ENCODE measurements at places on chromosomes 5 and 9.

- no peak for DNase-seq
Measured at GRCh38 chr9:34459941-34460340, 1.3 kb downstream of the DNAI1 start.

GRCh38 chr5:6419340-6419852 lies 29.3 kb upstream of the UBE2QL1 start:
- no peak for DNase-seq

DNA sequence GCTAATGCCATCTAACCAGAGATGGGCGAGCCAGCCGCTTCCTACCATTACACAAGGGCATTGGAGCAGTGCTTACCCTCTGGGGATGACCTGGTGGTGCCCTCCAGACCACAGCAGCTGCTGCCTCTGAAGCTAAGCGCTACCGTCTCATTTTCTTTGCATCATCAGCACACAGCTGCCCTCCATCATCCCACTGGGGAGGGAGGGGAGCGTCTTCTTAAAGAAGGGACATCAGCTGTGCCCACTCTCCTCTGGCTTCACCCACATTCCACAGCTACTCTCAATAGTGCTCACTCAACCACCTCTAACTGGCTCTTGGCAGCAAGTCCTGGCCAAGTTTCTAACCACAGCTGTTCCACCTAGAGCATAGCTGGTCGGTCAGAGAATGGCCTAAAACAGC lies 503.4 kb downstream of the NFIB start:
- no peak for DNase-seq

- no peak for DNase-seq
Measured at GRCh38 chr5:178895615-178896571, at the start of gene ZFP2. TSS of gene ZFP2 (plus strand) at chr5:178895913. CDS start at chr5:178931314, 35,401 bp downstream.

- DNase-seq: no peak
Measured at GRCh38 chr9:124846969-124847368, 6.3 kb upstream of the WDR38 start.

GRCh38 chr9:6584881-6585597 lies 60.5 kb downstream of the GLDC start:
- no peak for DNase-seq

- DNase-seq: no peak
Measured at GRCh38 chr9:107566611-107567061, 77.1 kb upstream of the KLF4 start.

- no peak for DNase-seq
Measured at GRCh38 chr5:20129501-20129900, 141.5 kb upstream of the CDH18 start.

GRCh38 chr5:107937651-107938355 lies 267.1 kb upstream of the EFNA5 start:
- no peak for DNase-seq
